Dermis blood vessel endothelial cell (primary cell): ENCODE measurements at places on chromosomes 2 and 18.
A peak's percentile ranks its signal among the peaks of the same experiment; 100 is the strongest.

- DNase-seq = no peak
Observed at GRCh38 chr2:124867247-124867646, 842.2 kb downstream of the CNTNAP5 start.

- DNase-seq = no peak
Observed at GRCh38 chr18:25306671-25307070, 45.3 kb downstream of the ZNF521 start.

- no peak for DNase-seq
Observed at GRCh38 chr2:227252831-227253230, 72.2 kb upstream of the MFF start.

- DNase-seq = peak; percentile 9
Observed at GRCh38 chr2:29920631-29921559, 491 bp downstream of the ALK start.

GRCh38 chr18:21180588-21180987 lies 61.4 kb upstream of the GREB1L start:
- no peak for DNase-seq

DNA sequence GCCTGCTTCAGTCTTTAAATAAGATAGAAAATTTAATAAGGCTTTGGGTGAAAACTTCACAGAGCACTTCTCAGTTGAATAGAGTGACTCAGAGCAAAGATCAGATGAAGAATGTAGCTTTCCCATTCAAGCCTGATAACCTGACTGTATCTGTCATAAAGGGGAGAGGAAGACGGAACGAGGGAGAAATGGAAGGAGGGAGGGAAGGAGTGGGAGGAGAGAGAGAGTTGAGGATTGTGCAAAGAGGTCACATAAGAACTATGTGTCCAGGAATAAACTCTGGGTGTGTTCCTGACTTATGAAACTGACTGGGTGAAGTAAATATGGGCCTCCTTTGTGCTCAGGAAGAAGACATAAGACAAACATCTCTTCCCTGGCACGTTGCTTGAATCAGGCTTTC lies 385.5 kb downstream of the LPIN1 start:
- DNase-seq = no peak

DNA sequence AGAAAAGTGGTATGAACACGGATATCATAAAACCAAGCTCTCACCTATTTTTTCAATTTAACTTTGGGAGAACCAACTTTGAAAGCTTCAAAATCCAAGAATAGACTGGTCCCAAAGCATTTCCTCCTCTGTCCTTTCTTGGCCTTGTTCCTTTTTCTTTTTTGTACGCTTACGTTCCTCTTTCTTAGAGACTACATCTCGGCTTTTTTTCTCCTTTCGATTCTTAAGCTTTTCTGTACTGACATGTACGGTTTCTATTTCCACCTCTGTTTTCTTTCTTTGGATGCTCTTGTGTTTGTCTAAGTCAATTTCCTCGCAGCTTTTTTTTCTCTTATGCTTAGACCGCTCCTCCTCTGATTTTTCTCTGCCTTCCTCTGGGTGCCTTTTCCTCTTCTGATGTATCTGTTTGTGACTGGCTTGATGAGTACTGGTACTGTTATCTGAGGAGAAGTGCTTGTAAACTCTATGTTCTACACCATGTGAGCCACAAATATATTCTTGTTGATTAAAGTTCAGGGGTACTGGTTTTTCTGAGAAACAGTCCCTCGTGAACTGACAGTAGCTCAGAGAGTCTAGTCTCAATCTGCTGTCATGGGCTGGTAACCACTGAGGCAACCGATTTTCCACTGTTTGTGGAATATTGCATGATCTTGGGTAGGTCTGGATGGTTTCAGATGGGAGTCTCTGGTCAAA lies 11.5 kb upstream of the RNU2-63P start:
- DNase-seq = no peak

DNA sequence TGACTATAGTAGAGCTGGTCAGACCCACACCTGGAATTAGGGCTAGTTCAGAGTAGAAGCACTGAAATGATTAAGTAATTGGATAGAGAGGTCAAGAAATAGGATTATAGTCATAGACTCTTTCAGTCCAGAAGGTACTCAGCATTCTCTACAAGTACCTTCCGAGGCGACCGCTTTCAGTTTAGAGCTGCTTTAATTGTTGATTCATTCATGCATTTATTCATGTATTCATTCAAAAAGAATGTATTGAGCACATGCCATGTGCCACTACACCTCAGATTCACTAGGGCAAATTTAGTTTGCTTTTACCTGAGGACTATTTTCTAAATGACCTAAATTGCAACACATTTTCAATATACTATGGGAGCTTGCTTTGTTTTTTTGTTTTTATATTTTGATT lies 48.7 kb downstream of the CRIM1 start:
- DNase-seq = peak; percentile 53

DNA sequence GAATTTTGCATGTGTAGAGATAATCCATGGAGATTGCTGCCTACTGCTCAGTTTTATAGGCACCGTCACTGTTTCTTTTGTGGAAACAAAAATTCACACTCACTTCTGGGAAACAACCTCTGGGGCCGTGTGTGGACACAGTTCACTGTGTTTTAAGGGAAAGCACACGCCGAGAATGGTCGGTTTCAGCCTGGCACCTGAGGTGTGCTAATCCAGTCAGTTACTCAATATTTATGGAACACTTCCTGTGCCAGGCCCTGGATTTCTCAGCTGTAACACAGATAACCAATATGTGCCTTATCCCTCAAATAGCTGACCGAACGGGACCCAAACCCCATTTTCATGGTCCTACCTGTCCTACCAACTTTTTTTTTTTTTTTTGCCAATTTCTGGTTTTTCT lies 179.6 kb downstream of the MGAT5 start:
- DNase-seq = no peak

GRCh38 chr18:36477776-36478175 lies 180.3 kb downstream of the FHOD3 start:
- no peak for DNase-seq

DNA sequence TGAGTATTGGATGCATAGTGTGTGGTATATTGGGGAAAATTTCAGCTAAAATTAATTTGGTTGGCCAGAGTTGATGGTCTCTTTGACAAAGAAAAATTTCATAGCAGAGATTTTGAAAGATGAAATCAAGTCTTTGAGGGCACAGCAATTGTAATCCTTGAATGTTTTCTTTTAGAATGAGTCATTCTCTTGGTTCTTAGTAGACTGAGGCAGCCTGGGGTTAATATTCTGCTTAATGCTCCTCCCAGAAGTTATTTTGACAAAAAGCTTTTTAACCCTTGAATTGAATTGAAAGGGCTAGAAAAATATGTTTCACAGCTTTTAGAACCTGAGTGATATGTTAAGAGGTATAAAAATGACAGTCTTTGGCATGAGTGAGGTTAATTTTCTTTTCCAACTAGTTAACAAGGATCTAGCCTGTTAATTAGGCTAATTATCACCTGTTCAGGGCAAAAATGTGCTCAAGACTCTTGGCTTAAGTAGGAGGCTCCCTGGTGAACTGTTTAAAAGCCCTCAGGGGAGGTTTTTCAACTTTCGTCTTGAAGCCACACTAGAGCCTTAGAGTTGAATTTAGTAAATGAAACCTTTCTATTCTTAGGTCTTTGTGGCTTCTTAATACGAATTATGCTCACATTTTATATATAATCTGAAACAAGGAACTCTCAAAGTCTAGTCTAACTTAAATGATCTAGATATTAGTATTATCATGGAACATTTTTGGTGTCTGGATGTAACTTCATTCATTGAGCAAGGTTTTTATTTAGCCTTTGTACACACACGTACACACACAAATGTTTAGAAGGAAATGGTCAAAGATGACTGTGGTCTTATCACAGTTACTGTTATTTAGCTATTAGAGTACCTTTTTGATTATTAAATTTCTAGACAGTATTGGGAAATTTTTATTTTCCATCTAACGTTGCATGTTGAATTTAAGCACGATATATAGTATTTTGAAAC lies 272.5 kb downstream of the ZNF407 start:
- no peak for DNase-seq

DNA sequence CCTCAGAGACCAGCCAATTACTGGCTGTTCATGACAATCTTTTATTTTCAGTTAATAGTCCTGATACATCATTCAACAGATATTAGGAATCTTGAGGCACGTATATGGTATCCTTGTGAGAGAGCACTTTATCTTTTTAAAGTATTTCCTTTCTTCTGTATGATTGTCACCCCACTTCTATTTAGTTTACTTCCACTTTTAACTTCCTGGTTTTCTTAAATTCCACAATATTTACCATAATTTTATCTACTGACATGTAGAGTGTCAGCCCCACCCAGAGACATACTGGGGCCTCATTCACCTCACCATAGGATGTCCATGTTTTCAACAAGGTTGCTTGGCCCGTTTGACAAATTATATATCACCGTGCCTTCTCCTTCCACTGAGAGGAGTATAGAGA lies 182.9 kb upstream of the ID2 start:
- DNase-seq = no peak
